ENCODE measurements at places on chromosomes 7 and 10. TPM values are rescaled to one million over a fixed set of nuclear protein-coding genes. Genes with fewer than 3 reads are reported as not detected.

EGFR gene
- 38.5 TPM for total RNA-seq

STEAP2 gene
- total RNA-seq = 11.2 TPM

PALD1 gene
- 18.1 TPM for total RNA-seq

NT5C2 gene
- 108 TPM for total RNA-seq

ARL3 gene
- total RNA-seq = 9.5 TPM

DLG5 gene
- total RNA-seq = 37.4 TPM

ELN gene
- total RNA-seq = 108 TPM

POP7 gene
- total RNA-seq = 46.1 TPM

PGAM2 gene
- total RNA-seq = 102 TPM

All from metanephros (tissue), 2 donors.